PC-9 (cell line): ENCODE measurements at places on chromosomes 2 and 18. TPM values are rescaled to one million over a fixed set of nuclear protein-coding genes. Genes with fewer than 3 reads are reported as not detected.
A peak's percentile ranks its signal among the peaks of the same experiment; 100 is the strongest.

- no peaks in the 10 kb centered on the region for H3K27me3 ChIP-seq
- H3K4me3 ChIP-seq: no peak overlapping the region
- DNase-seq: no peak
- peaks cover 22% of the 10 kb centered on the region for H3K4me1 ChIP-seq
These were observed 1.7 kb upstream of the SLC25A12 start for GRCh38 chr2:171895786-171896185.

GRCh38 chr2:232501331-232501771, 13.7 kb upstream of the ECEL1 start:
- H3K36me3 ChIP-seq: no peaks in the 10 kb centered on the region
- peaks cover 48% of the 10 kb centered on the region for H3K27me3 ChIP-seq
- DNase-seq: no peak

- no peaks in the 10 kb centered on the region for H3K27me3 ChIP-seq
- H3K36me3 ChIP-seq: no peaks in the 10 kb centered on the region
- H3K4me1 ChIP-seq: 0 out of 2 replicates have a peak, but pooled peaks cover 5% of the 10 kb centered on the region
- H3K4me3 ChIP-seq: no peak overlapping the region
- no peak overlapping the region for H3K27ac ChIP-seq
- no peak for DNase-seq
These were observed 126.8 kb upstream of the HS6ST1 start for GRCh38 chr2:128445523-128445900.

GRCh38 chr2:56648802-56649201, 465.0 kb downstream of the CCDC85A start:
- no peak overlapping the region for H3K4me3 ChIP-seq
- DNase-seq: no peak
- no peak overlapping the region for H3K27ac ChIP-seq
- H3K27me3 ChIP-seq: no peaks in the 10 kb centered on the region
- H3K36me3 ChIP-seq: no peaks in the 10 kb centered on the region
- no peaks in the 10 kb centered on the region for H3K4me1 ChIP-seq

- H3K36me3 ChIP-seq: peaks cover 47% of the 10 kb centered on the region
- no peaks in the 10 kb centered on the region for H3K27me3 ChIP-seq
- H3K4me3 ChIP-seq: no peak overlapping the region
- peak; percentile 67 for DNase-seq
- peaks cover 24% of the 10 kb centered on the region for H3K4me1 ChIP-seq
These were observed 29.7 kb downstream of the NOL10 start for GRCh38 chr2:10659898-10660568.

- no peak overlapping the region for H3K4me3 ChIP-seq
- DNase-seq: peak; percentile 60
- no peaks in the 10 kb centered on the region for H3K27me3 ChIP-seq
- peaks cover 58% of the 10 kb centered on the region for H3K4me1 ChIP-seq
- H3K27ac ChIP-seq: peak overlapping the region; percentile 47; the same call in 1 of the 2 replicates
These were observed 28.0 kb downstream of the KCNK3 start for GRCh38 chr2:26720322-26721114.

DNA sequence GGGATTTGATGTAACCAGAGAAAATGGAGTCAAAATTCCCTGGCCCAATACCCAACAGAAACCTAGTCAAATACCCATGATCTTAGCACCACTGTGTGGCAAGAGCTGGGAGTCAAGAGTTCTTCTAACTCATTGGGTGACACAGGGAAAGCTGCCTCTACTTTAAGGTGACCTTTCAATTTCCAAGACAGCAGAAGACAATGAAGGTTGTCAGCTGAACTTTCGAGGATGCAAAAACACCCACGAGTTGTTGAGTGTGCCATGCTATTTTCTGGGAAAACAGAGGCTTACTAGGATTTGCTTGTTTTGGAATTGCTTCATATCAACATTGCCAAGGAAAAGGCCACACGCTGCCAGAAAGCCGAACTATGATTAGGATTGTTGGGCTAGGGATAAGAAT, 61.6 kb upstream of the CYRIA start:
- no peaks in the 10 kb centered on the region for H3K36me3 ChIP-seq
- no peaks in the 10 kb centered on the region for H3K27me3 ChIP-seq
- H3K27ac ChIP-seq: no peak overlapping the region
- DNase-seq: no peak
- H3K4me3 ChIP-seq: no peak overlapping the region
- H3K4me1 ChIP-seq: no peaks in the 10 kb centered on the region

DNA sequence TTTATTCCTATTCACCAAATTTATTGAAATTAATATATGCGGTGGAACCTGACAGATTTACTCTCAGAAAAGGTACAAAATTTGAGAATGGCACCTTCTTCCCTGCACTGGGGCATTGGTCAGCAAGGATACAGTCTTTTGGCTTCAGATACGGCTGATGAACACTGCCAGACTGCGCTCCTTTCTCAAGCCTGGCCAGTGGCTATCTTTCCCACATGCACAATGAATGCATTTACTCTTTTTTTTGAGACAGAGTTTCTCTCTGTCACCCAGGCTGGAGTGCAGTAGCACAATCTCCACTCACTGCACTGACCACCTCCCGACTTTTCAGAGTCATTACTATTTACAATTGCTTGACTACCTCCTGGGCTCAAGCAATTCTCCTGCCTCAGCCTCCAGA, 61.6 kb downstream of the MOB4 start:
- no peaks in the 10 kb centered on the region for H3K4me1 ChIP-seq
- H3K36me3 ChIP-seq: no peaks in the 10 kb centered on the region
- peaks cover 4% of the 10 kb centered on the region; the same call in 1 of the 2 replicates for H3K27me3 ChIP-seq
- no peak overlapping the region for H3K27ac ChIP-seq
- DNase-seq: no peak

- H3K27ac ChIP-seq: no peak overlapping the region
- H3K4me3 ChIP-seq: no peak overlapping the region
- DNase-seq: no peak
- H3K36me3 ChIP-seq: no peaks in the 10 kb centered on the region
- no peaks in the 10 kb centered on the region for H3K27me3 ChIP-seq
These were observed 11.8 kb upstream of the DSG2 start for GRCh38 chr18:31486165-31486564.

GRCh38 chr2:133523406-133523805, 44.9 kb downstream of the NCKAP5 start:
- DNase-seq: no peak
- no peaks in the 10 kb centered on the region for H3K36me3 ChIP-seq
- H3K4me3 ChIP-seq: no peak overlapping the region
- 0 out of 2 replicates have a peak, but pooled peaks cover 9% of the 10 kb centered on the region for H3K27me3 ChIP-seq

DNA sequence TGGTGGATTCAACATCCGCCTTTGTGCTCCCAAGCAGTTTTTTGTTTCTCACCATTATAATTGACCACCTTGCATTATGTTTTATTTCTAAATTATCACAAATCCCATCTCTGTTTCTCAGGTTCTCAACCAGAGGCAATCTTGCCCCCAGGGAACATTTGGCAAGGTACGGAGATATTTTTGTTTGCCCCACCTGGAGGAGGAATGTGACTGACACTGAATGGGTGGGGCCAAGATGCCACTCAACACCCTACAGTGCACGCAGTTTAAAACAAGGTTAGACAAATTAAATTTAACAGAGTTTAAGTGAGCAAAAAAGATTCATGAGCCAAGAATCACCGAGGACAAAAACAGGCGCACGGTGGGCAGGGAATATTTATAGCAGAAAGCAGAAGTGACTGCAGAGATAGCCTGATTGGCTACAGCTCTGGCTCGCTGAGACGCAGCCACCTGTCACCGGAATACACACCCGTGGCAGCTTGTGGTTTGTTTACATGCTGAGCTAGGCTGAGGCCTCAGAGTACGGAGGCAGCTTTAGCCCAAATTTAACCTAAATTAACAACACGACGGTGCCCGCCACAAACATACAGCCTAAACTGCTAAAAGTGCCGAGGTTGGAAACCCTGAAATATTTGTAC, 150.0 kb upstream of the ALKAL2 start:
- peaks cover 13% of the 10 kb centered on the region; the same call in 1 of the 2 replicates for H3K4me1 ChIP-seq
- H3K27ac ChIP-seq: peak overlapping the region; percentile 67
- H3K27me3 ChIP-seq: no peaks in the 10 kb centered on the region
- DNase-seq: peak; percentile 61

DNA sequence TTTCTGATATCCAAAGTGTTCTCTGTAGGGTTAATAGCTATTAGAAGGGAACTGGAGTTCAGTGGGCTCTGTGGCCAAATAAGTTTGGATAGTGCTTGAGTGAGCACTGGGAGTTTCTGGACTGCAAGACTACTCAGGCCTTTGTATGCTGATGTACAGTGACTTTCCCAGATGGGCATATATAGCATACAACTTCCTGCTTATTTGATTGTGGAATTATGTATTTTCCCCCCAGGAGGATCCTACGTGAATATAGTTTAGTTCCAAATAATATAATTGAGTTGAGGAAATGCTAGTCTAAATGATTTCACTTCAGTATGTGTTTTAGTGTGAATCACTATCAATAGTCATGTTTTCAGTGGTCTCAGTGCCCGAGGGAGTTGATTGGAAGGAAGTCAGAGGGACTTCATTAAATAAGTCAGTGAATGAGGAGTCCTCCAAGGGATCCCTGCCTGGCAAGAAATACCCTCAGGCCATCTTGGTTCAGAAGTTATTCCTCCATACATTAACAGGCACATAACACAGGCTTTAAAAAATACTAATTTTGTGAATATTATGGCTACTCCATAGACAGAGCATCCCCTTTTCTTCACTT, 251.4 kb downstream of the PRKCE start:
- H3K27ac ChIP-seq: no peak overlapping the region
- no peaks in the 10 kb centered on the region for H3K4me1 ChIP-seq
- H3K27me3 ChIP-seq: no peaks in the 10 kb centered on the region
- no peak for DNase-seq
- H3K4me3 ChIP-seq: no peak overlapping the region
- no peaks in the 10 kb centered on the region for H3K36me3 ChIP-seq

- no peaks in the 10 kb centered on the region for H3K27me3 ChIP-seq
- DNase-seq: no peak
- no peak overlapping the region for H3K27ac ChIP-seq
- no peak overlapping the region for H3K4me3 ChIP-seq
- peaks cover 9% of the 10 kb centered on the region for H3K4me1 ChIP-seq
These were observed 76.9 kb upstream of the AGAP1 start for GRCh38 chr2:235416858-235417499.

- no peaks in the 10 kb centered on the region for H3K27me3 ChIP-seq
- no peak overlapping the region for H3K27ac ChIP-seq
- no peak overlapping the region for H3K4me3 ChIP-seq
- DNase-seq: no peak
- no peaks in the 10 kb centered on the region for H3K36me3 ChIP-seq
- no peaks in the 10 kb centered on the region for H3K4me1 ChIP-seq
These were observed 61.0 kb upstream of the VPS54 start for GRCh38 chr2:64080179-64080578.

DNA sequence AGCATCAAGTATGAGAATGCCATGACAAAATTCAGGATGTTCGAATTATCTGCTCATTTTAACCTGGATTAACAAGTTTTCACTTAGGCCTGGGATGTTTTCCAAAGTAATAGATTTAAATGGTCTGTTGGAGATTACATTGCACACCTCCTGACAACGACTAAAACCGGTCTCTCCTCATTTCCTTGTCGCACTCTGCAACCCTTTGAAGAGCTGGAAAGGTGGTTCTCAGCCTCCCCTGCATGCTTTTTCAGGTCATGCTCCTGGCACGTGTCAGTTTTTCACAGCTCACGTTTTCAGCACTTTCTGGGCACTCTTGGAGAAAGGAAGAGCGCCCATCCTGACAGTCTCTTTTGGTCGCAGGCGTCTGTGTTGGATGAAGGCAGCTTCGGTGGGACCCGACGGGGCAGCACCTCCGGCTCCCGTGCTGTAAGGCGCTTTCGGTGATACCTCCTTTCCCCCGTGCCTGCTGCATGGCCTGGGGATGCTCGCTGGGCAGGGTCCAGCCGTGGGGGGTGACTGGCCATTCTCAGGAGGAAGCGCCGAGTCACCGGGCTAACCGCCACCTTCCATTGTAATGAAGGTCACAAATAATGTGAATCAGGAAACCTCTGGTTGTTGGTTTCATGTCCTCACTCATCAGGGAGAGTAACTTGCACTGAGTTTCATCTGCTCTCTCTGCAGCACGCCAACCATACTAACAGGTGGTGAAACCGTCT, 63.5 kb upstream of the RBM44 start:
- H3K27me3 ChIP-seq: no peaks in the 10 kb centered on the region
- H3K27ac ChIP-seq: no peak overlapping the region
- no peak overlapping the region for H3K4me3 ChIP-seq
- DNase-seq: no peak
- peaks cover 27% of the 10 kb centered on the region for H3K36me3 ChIP-seq

- no peaks in the 10 kb centered on the region for H3K4me1 ChIP-seq
- DNase-seq: no peak
- H3K36me3 ChIP-seq: no peaks in the 10 kb centered on the region
- H3K27me3 ChIP-seq: peaks cover 14% of the 10 kb centered on the region; the same call in 1 of the 2 replicates
- H3K4me3 ChIP-seq: no peak overlapping the region
These were observed 852.9 kb downstream of the DCDC2C start for GRCh38 chr2:4556135-4556896.

GRCh38 chr18:75211953-75212750, 1.6 kb downstream of the TSHZ1 start:
- H3K36me3 ChIP-seq: no peaks in the 10 kb centered on the region
- DNase-seq: peak; percentile 18
- peaks cover 30% of the 10 kb centered on the region for H3K4me1 ChIP-seq
- no peaks in the 10 kb centered on the region for H3K27me3 ChIP-seq
- H3K27ac ChIP-seq: no peak overlapping the region
- peak overlapping the region; percentile 73 for H3K4me3 ChIP-seq

- H3K27ac ChIP-seq: no peak overlapping the region
- H3K4me1 ChIP-seq: no peaks in the 10 kb centered on the region
- no peak for DNase-seq
- H3K27me3 ChIP-seq: peaks cover 7% of the 10 kb centered on the region; the same call in 1 of the 2 replicates
- no peaks in the 10 kb centered on the region for H3K36me3 ChIP-seq
These were observed 33.7 kb downstream of the EMILIN2 start for GRCh38 chr18:2880473-2880872.

DNA sequence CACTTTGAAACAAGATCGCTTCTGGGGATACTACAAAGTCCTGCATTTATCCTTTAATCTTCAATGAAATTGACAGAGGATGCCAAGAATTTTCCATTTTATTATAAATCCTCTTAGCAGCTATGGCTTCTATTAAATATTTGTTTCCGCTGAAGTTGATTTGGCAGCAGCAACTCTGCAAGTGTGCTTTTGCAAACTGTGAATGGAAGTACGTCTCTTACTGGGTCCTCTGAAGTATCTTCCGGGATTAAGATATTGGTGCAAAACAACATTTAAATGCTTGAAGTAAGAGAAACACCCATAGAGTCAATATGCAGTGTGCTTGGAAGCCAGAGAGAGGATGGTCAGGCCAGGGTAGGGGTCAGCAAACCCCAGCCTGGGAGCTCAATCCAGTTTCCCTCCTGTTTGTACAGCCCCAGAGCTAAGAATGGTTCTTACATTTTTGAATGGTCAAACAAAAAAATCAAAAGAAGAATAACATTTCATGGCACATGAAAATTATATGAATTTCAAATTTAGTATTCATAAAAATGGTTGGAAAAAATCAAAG, 13.6 kb downstream of the CCDC68 start:
- no peak for DNase-seq
- peak overlapping the region; percentile 62 for H3K4me3 ChIP-seq
- H3K27ac ChIP-seq: peak overlapping the region; percentile 79

PRKAG3 gene
- not detected in 2 replicates for total RNA-seq

DLGAP1 gene
- total RNA-seq: 0.13 TPM in 1 of 2 replicates, not detected in the other

LYPD1 gene
- 5.1 and 10.3 TPM in 2 replicates for total RNA-seq

STK17B gene
- 10.8 and 14.9 TPM in 2 replicates for total RNA-seq

DSC1 gene
- 0.09 and 0.10 TPM in 2 replicates for total RNA-seq

PLEK gene
- not detected in 2 replicates for total RNA-seq

SERPINB8 gene
- 5.1 and 7.2 TPM in 2 replicates for total RNA-seq

PPM1G gene
- total RNA-seq: 114 and 136 TPM in 2 replicates

LIMS4 gene
- total RNA-seq: 1.4 and 2.1 TPM in 2 replicates

DARS1 gene
- 54.3 and 63.0 TPM in 2 replicates for total RNA-seq

ACVR1C gene
- 0.04 and 0.30 TPM in 2 replicates for total RNA-seq

REG3A gene
- not detected in 2 replicates for total RNA-seq

SCYGR8 gene
- not detected in 2 replicates for total RNA-seq

POTEE gene
- 0.20 TPM in 1 of 2 replicates, not detected in the other for total RNA-seq

RGPD4 gene
- not detected in 2 replicates for total RNA-seq

MCEE gene
- total RNA-seq: 12.5 and 15.8 TPM in 2 replicates
